ENCODE measurements at places on chromosomes 3 and 15. TPM values are rescaled to one million over a fixed set of nuclear protein-coding genes. Genes with fewer than 3 reads are reported as not detected.
A peak's percentile ranks its signal among the peaks of the same experiment; 100 is the strongest.

GRCh38 chr15:66780973-66781718 lies 79.1 kb downstream of the SMAD6 start:
- no peaks in the 10 kb centered on the region for H3K27me3 ChIP-seq
- H3K27ac ChIP-seq = no peak overlapping the region
- no peak for DNase-seq
- H3K36me3 ChIP-seq = no peaks in the 10 kb centered on the region
- H3K4me3 ChIP-seq = no peak overlapping the region

- no peak overlapping the region for H3K4me3 ChIP-seq
- DNase-seq = no peak
- peaks cover 80% of the 10 kb centered on the region for H3K27me3 ChIP-seq
- H3K4me1 ChIP-seq = peaks cover 28% of the 10 kb centered on the region
Measured at GRCh38 chr15:93086791-93087190, 2.2 kb downstream of the RGMA start.

The CPOX gene
- total RNA-seq = 17.0 TPM

- H3K27ac ChIP-seq = no peak overlapping the region
- no peaks in the 10 kb centered on the region for H3K36me3 ChIP-seq
- DNase-seq = no peak
- H3K27me3 ChIP-seq = peaks cover 21% of the 10 kb centered on the region
- peak overlapping the region; percentile 35 for H3K4me3 ChIP-seq
Measured at GRCh38 chr15:76060118-76060989, 569 bp downstream of the TMEM266 start.

DNA sequence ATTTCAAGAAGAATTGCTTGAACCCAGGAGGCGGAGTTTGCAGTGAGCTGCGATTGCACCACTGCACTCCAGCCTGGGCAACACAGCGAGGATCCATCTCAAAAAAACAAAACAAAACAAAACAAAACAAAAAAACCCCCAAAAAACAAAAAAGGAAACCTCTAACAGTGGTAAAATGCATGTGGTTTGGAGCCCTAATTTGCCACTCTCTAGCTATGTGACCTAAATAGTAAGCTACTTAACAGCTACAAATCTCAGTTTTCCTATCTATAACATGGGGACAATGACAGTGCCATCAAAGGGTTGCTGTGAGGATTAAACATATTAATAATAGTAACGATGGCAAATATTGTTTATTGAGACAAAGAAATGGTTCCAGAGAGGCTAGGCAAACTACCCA lies 119.4 kb upstream of the LMOD3 start:
- peaks cover 3% of the 10 kb centered on the region for H3K36me3 ChIP-seq
- H3K4me3 ChIP-seq = no peak overlapping the region
- no peak overlapping the region for H3K27ac ChIP-seq
- no peaks in the 10 kb centered on the region for H3K27me3 ChIP-seq
- peaks cover 7% of the 10 kb centered on the region for H3K4me1 ChIP-seq
- DNase-seq = no peak

DNA sequence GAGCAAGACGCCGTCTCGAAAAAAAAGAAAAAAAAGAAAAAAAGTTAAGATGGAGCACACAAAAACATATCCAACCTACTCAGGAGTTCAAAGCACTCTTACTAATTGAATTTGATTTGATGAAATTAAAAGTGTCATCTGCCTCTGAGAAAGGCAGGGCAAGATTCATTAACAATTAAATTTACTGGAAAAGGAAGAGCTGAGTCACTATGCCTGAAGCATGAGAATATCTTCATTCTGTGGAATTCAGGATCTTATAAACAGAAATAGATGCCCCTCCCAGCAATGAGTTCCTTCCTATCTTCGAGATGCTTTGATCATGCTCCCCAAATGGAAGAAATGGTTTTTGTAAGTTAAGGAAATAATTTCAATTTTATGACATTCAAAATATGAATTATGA lies 61.0 kb upstream of the ST3GAL6 start:
- no peak overlapping the region for H3K27ac ChIP-seq
- no peaks in the 10 kb centered on the region for H3K27me3 ChIP-seq
- H3K36me3 ChIP-seq = no peaks in the 10 kb centered on the region
- no peaks in the 10 kb centered on the region for H3K4me1 ChIP-seq

DNA sequence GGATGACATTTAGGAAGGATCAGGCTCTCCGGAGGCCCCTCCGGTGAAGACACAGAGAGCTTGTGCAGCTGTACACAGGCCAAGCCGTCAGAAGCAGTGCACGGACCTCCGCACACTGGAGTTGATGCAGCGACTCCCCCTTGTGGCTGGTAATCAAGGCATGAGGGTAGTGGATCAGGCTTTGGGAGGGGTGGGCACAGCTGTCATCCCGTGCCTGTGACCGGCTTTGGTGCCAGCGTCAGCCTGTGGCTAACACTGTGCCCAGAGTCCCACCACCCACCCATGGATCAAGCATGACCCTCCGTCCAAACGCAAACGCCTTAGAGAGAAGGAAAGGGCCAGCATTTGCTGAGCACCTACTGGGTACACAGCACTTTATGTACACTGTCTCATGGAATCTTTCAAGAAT lies 8.2 kb upstream of the GRIP2 start:
- no peak overlapping the region for H3K4me3 ChIP-seq
- H3K4me1 ChIP-seq = peaks cover 8% of the 10 kb centered on the region
- H3K36me3 ChIP-seq = no peaks in the 10 kb centered on the region
- H3K27me3 ChIP-seq = no peaks in the 10 kb centered on the region

DNA sequence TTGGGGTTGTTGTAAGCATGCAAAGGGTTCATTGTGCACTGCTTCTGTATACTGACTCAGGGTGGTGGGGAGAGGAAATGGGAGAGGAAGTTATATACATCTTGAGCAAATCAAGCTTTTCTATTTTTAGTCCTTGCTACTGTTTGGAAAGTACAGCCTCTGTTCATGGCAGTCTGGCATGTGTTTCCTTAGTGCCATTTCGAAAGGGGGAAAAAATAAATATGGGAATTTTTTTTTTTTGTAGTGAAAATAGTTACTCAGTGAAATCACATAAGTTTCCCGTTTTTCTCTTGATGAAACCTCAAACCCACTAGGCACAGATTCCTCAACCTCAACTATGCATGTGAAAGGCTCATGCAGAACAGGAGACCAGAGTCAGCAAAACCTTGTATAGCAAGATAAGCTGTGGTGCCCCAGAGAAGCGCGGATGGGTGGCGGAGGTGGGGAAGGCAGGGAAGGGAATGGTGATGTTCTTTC lies 353.3 kb downstream of the LPP start:
- no peak for DNase-seq
- H3K27ac ChIP-seq = no peak overlapping the region
- H3K27me3 ChIP-seq = no peaks in the 10 kb centered on the region
- H3K36me3 ChIP-seq = no peaks in the 10 kb centered on the region
- H3K4me3 ChIP-seq = no peak overlapping the region
- peaks cover 15% of the 10 kb centered on the region for H3K4me1 ChIP-seq

All from spleen (tissue), 13 donors.